ENCODE measurements at places on chromosomes 12 and 14. TPM values are rescaled to one million over a fixed set of nuclear protein-coding genes. Genes with fewer than 3 reads are reported as not detected.

The VWF gene
- total RNA-seq = 1.4 TPM

The CTSG gene
- not detected for total RNA-seq

The SPTB gene
- under 0.01 TPM for total RNA-seq

The SRGAP1 gene
- total RNA-seq = 11.9 TPM

The SMAGP gene
- total RNA-seq = 29.3 TPM

The LRTM2 gene
- total RNA-seq = not detected

The BICDL1 gene
- total RNA-seq = 1.8 TPM

The PRPH gene
- total RNA-seq = 0.33 TPM

The BIN2 gene
- under 0.01 TPM for total RNA-seq

The PDE6H gene
- not detected for total RNA-seq

The TSPAN19 gene
- not detected for total RNA-seq

The C12orf42 gene
- total RNA-seq = not detected

The RFX4 gene
- total RNA-seq = not detected

The CLEC2A gene
- not detected for total RNA-seq

The CDCA3 gene
- total RNA-seq = 23.5 TPM

The GUCY2C gene
- not detected for total RNA-seq

The MYO1A gene
- total RNA-seq = 0.09 TPM

The WDR20 gene
- 12.9 TPM for total RNA-seq
